ENCODE measurements at places on chromosomes 4 and X.

GRCh38 chrX:38750551-38750950 lies 50.7 kb upstream of the MID1IP1 start:
- DNase-seq = no peak

- no peak for DNase-seq
Measured at GRCh38 chrX:102883491-102883890, 53.6 kb upstream of the RAB40AL start.

DNA sequence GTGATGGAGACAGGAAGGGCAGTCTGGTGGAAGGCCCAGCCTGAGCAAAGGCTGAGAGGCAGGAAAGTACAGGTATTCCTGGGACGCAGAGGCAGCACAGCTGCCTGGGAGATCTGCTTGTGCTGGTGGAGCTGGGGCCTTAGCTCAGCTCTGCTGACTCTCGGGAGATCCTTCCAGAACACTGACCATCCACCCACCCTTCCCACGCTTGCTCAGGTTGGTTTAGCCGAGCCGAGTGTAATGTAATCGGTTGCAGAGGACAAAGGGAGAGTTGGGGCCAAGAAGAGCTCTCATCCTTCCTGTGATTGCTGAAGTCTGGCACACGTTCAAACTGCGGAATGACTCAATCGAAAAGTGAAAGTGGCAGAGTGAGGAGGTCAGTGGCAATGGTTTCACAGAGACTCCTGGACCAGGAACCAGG lies 43.1 kb upstream of the GPR78 start:
- DNase-seq = no peak

DNA sequence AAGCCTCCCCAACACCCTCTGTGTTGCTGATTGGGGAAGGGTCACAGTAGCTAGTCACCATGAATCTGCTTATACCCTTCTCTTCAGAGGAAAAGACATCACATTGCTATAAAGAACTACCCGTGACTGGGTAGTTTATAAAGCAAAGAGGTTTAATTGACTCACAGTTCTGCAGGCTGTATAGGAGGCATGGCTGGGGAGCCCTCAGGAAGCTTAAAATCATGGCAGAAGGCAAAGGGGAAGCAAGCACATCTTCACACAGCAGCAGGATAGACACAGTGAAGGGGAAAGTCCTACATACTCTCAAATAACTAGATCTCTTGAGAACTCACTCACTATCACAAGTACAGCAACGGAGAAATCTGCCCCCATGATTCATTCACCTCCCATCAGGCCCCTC lies 229.4 kb upstream of the FTHL17 start:
- no peak for DNase-seq

DNA sequence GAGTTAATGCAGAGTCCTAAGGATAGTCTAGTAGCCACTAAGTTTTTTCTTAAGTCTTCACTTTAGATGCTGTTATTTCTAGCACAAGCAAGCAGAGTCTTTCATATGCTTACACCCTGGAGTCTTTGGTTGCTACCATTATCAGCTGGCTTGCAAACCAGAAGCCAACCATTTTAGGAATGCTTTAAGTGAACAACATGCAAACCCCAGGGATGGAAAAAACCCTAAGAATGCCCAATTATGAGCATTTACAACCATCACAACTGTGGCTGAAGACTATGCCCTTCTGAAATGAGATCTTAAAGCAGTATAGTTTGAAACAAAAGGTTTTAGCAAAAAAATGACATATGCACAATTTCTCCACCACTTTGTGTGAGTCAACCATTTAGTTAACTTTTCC lies 6.6 kb downstream of the MID1IP1 start:
- no peak for DNase-seq

- no peak for DNase-seq
Measured at GRCh38 chr4:86939729-86940575, 5.1 kb downstream of the AFF1 start.

- no peak for DNase-seq
Measured at GRCh38 chrX:10615931-10616774, 4.2 kb downstream of the MID1 start.

DNA sequence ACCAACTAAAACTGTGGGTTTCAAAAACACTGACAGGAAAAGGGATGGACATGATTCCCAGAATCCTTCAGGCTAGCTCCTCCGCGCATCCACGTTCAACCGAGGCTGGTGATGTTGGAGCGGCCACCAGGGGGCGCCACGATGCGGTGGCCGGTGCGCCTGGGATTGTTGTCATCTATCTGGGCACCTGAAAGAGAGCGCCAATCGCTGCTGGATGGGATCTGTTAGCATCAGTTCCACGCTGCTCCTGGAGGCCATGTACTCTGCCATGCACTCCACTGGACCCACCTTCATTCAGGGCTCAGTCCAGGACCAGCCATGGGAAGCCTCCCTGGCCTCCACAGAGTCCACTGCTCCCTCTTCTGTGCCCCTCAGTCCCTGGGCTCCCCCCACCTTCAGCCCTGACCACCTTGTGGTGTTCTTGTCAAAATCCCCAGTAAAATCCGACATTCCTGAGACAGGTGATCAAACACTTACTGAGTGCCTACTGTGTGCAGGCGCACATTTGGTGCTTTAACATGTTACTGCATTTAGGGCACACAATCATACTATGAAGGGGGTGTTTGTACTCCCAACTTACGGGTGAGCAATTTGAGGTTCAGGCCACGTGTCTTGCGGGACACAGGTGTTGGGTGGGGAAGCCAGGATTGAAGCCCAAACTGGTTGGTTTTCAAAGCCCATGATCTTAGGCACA lies 71.1 kb downstream of the CRMP1 start:
- no peak for DNase-seq

- DNase-seq = no peak
Measured at GRCh38 chr4:17580969-17581368, 4.0 kb downstream of the LAP3 start.

- DNase-seq = no peak
Measured at GRCh38 chr4:146333187-146333894, 119.0 kb downstream of the REELD1 start.

GRCh38 chr4:40143926-40144508 lies 52.8 kb upstream of the RHOH start:
- no peak for DNase-seq

DNA sequence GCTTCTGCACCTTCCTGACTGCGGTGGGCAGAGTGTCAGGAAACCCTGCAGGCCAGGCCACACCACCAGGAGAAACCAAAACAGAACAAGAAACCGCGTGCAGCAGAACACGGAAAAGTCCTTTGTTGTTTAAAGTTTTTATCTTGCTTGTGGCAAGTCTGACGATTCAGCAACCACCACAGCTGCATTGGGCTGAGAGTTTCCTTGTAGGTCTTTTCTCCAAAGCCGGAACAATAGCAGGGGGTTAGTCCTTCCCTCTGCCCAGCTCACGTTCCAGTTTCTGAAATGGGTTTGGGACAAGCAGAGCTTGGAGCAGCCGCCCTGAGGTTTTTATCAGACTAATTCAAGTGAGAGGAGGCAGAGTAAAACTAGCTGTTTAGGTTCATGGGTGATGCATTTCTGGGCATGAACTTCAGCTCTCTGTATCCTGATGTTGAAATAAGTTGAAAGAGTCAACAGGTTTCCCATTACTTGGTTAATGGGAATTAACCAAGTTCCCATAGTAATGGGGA lies 216.9 kb downstream of the PTTG2 start:
- peak; percentile 20 for DNase-seq

DNA sequence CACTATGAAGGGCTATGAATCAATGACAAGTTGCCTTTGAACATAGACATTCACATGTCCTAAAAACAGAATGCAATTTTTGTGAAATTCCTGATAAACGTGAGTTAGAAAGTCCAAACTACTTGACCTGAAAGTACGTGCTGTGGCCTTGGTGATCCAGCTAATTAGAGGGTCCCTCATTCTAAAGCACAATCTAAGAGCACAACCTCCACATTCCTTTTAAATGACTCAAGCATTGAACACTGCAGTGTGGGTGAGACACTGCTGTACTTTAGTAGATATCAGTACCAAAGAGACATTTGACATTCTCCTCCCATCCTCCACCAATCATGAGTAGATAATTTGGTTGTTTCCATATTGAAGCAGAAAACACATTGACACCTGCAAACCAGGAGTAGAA lies 73.5 kb downstream of the FAM47B start:
- no peak for DNase-seq

DNA sequence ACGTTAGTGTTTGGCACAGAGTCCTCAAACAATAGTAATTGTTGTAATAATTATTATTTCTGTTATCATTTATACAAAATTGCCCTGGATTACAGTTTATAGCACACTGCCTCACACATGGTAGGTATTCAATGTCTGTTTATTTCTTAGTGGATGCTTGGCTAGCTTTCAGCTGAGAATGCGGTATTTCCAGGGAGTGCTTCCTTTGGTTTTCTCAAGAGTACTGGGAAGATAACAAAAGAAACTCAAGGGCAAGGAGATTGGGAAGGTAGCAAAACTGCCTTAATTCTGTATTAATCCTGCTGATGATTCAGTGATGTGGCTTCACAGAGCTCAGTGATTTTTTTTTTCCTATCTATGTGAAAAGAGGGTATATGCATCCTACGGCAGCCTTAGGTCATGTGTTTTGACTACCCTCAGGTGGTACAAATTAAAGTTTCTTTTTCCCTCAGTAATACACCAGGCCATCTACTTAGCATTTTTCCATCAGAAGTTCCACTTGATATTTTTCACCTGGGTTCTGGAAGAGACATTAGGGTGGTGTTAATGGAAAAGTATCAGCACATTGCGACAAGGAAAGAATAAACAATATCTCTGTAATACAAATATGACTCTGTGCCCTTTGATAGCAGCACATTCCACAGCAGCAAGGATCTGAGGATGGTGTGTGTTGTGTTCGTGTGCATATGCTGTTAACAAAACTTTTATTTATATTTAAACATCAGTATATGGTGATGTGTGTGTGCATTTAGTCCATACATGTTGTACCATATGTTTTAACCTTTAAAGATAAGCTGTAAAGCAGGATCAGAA lies 124.3 kb upstream of the RASGEF1B start:
- DNase-seq = no peak

DNA sequence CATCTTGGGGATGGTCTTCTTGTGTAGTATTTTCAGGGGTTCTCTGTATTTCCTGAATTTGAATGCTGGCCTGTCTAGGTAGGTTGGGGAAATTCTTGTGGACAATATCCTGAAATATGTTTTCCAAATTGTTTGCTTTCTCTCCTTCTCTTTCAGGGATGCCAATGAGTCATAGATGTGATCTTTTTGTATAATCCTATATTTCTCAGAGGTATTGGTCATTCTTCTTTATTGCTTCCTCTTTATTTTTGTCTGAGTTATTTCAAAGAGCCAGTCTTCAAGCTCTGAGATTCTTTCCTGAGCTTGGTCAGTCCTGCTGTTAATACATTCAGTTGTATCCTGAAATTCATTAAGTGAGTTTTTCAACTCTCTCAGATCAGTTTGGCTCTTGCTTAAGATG lies 73.1 kb downstream of the MAMLD1 start:
- no peak for DNase-seq

GRCh38 chr4:183875251-183875825 lies 29.8 kb upstream of the STOX2 start:
- DNase-seq = no peak

DNA sequence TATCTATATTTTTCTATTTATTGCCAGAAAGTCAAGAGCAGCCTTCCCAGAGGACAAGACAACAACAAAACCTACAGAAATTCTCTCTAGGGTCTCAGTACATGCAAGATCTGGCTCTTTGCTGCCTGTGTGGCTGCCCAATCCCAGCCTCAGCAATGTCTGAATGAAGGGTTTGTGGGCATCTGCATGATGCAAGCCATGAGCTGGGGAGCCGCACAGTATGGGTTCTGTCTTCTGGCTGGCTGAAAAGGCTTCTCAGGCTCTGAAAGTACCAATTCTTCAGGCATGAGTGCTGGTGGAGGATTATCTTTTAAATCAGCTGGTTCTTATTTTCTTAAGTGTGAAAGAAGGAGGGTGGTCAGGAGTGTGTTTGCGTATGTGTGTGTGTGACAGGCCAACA lies 104.6 kb downstream of the PDGFRA start:
- DNase-seq = no peak

DNA sequence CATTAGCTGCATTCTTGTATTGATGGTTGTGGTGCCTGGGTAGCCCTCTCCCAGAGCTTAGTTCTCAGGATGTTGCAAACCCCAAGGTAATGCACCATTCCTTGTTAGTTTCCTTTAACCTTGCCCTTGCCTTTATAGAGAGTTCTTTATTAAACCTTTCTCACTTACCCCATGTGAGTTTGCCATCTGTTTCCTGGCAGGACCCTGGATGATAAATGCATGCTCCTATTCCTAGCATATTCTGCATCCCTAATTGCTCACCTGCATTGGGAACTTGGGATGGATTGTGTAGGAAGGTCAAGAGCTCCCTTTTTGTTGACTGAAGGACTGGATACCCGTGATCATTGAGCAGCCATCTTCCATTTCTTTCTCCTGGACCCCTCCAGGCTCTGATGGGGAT lies 59.9 kb upstream of the AP1S2 start:
- no peak for DNase-seq

DNA sequence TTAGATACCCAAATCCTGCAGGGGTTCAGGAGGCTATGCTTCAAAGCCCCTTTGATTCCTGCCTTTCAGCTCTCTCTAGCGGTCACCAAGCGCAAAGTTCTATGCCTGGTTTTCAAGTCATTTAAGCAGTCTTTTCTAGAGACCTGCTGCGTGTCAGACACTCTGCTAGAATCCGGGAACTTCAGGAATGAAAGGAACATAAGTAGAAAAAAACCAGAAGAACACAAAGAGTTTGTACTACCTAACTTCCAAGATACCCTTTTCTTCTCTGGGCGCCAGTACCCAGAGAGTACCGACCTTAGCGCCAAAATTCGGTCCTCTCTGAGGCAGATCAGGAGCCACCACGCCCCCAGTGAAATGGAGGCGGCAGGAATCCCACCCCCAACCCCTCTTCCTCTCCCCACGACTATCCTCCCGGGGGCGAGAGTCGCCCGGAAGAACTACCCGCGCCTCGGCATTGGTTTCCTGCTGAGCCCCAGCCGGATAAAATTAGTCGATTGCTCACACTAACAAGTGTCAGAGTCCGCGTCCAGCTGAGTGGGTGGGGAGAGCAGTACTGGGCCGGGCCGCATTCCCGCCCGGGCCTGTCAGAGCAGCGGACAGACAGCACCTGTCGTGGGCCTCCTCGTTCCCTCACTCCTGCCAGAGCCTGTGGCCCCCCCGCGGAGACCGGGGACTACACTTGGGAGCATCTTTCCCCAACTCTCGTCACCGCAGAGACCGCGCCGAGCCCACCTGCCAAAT lies 78.8 kb downstream of the RLIM start:
- no peak for DNase-seq
